ENCODE measurements at places on chromosomes 3 and 15.

DNA sequence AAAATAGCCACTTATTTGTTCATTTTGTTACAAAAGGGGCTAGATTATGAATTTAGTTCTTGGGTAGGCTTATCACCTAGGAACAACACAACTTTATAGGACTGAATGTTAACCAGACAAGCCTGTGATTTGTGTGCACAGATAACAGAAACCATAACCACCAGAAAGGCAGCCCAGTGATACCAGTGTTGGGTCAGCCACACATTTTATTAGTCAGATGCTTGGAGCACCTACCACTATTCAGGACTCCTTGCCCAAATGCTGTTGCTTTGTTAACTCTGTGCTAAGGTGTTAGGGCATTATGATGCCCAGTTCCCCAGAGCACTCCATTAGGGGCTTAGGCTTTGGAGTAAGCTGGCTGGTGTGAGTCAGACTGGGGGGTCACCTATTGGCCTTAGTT is 22.5 kb downstream of the PLCL2 start:
- DNase-seq = no peak

GRCh38 chr3:171282041-171282440 is 178.2 kb downstream of the TNIK start:
- DNase-seq = no peak

DNA sequence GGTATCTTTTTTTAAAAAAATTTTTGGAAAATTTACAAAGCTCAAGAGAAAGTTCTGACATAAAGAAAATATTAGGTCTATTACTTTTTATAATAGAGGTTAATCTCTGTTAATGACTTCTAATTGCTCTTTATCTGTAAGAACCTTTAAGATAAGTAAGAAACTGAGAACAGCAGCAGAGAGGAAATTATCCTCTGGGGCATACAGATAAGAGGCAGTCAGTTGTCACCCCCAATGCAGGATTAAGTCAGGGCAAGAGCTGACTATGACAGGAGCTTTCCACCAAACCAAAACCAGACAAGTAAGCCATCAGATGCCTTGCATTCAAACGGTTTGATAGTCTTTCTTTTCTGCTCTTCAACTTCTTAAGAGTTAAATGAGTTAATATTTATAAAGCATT is 149.0 kb downstream of the GSK3B start:
- no peak for DNase-seq

GRCh38 chr3:83514130-83514914 is 1444.5 kb upstream of the CADM2 start:
- peak; percentile 19 for DNase-seq

GRCh38 chr15:101368086-101368780 is 73.2 kb upstream of the SNRPA1 start:
- DNase-seq = no peak

GRCh38 chr3:17259685-17260084 is 374.9 kb downstream of the PLCL2 start:
- no peak for DNase-seq

DNA sequence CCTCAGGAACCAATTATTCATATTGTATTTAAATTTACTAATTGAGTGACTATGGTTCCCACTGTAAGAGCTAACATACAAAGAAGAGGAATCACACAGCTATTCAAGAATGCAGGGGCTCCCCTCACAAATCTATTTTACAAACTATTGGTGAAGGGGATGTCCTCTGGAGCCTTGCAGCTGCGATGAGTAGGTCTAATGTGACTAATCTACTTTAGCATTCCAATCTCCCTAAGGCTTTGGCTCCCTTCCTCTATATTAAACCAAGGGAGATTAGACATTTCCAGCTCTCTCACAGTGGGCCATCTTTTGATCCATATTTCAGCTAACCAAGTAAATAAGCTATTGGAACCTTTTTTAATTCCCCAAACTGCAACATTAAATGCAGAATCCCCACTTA is 514.2 kb upstream of the BCHE start:
- DNase-seq = no peak

DNA sequence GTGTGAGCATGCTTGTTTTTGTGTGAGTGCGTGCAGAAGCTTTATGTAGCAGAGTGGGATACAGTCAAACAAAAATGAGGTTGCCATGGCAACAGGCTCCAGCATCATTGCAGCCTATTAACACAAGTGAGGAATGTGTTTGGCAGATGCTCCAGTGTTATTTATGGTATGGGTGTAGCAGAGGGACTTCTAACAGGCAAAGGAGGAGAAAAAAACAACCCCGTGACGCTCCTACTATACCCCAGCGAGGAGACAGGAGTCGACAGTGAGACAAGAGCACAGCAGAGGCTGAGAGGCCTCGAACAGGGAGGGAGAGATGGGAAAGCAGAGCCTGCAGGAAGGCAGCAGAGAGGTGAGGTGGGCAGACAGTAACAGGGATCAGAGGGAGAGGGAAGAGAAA is 4.9 kb downstream of the ADCY5 start:
- no peak for DNase-seq

DNA sequence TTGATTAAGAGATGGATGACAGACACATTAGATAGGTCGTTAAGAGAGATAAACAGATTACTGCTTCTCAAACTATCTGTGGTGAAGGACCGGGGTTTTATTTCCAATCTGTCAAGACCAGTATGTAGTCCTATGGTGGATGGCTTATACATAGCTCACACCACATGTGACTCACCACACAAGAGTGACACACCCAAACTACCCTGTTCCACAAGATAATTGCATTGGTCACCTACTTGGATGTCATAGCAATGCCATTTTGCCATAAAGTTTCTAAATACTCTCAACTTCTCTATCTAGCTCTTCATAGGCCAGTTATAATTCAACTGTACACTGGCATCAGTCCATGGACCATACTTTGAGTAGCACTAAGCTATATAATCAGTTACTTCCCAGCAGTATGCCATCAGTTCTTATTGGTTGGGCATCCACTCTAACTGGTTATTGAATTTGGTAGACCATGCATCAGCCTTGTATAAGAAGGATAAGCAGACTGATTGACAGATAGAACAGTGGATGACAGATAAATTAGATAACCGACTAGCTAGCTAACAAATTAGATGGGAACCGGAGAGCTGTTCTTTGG is 11.6 kb downstream of the WWTR1 start:
- peak; percentile 41 for DNase-seq

DNA sequence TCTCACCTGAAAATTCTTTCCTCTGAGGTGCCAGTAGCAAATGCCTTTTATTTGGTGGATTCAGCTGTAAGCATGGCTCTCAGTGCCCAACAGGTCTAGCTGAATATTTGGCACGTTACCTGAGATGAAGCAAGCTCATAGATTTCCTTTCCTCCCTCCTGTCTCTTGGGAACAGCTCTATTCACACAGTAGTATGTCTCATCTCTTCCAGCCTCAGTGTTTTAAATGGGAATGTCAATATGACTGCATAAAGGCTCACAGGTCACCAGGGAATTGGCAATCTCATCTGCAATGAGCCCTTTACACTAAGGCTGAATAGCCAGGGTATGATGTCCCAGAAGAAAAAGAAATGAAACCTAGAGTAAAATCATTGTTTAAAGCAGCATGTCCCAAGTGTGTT is 733.5 kb downstream of the NTRK3 start:
- no peak for DNase-seq

GRCh38 chr15:84926491-84927230 is 42.2 kb downstream of the SLC28A1 start:
- DNase-seq = no peak

GRCh38 chr15:85687329-85687728 is 107.4 kb downstream of the KLHL25 start:
- no peak for DNase-seq

- no peak for DNase-seq
Observed at GRCh38 chr15:39016706-39017105, 452.1 kb upstream of the RASGRP1 start.

GRCh38 chr3:40237159-40237558 is 72.3 kb upstream of the EIF1B start:
- no peak for DNase-seq

DNA sequence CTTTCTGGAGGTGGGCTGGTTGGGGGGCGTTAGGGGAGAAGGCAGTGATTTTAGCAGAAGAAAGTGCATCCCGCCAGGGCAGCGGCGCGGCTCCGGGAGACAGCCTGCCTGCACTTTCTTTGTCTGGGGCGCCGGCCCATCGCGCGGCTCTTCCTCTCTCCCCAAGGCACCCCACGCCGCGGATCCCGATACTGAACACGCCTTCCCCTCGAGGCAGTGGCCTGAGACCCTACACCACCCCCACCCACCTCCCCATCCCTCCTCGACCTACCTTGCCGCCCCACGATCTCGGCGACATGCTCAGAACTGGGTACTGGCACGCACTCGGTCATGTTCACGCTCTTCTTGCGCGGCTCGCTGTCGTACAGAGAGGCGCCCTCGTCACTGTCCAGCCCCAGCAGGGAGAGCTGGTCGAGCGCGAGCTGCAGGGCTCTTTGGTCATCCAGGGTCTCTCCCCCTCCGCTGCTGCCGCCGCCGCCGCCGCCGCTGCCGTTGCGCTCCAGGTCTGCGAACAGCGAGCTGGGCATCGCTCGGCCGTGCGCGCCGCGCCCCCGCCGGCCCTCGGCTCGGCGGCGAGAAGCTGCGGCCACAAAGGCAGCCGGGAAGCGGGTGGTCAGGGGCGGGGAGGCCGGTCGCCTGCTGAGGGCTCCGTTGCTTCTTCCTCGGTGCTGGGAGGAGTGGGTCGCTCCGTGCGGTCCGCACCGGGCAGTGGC is 483 bp downstream of the MEX3B start:
- peak; percentile 55 for DNase-seq

DNA sequence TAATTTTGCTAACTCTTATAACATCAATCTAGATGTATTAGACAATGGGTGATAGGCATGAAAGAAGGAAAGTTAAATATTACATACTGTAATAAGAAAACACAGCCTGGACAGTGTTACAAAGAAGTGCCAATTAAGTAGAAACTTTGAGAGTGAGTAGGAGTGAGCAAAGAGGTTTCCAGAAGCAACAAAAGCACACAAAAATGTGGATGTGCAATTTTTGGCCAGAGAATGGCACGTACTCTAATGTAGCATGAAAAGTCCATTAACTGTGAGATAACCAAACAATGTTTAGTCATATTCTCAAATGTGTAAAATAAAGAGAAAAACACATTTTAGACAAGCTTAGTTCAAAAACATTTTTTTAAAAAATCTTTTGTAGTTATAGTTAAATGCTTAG is 567.3 kb downstream of the ROBO1 start:
- no peak for DNase-seq

GRCh38 chr15:29800491-29801366 is 21.5 kb downstream of the TJP1 start:
- DNase-seq = no peak

DNA sequence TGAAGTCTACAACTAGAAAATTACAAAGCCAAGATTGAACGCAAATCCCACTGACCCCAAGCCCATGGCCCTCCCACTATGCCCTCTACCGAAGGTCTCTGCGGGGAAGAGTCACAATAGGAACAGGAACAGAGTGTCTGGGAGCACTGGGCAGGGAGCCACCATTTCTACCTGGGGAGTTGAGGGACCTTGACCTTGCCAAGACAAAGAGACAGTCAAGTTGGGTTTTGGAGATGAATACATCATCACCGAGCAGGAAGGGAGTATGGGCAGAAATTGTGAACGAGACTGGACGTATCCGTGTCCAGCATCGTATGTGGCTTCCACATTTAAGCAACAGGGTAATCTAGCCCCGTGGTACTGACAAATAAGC is 30.8 kb upstream of the BFSP2 start:
- DNase-seq = no peak

GRCh38 chr15:92811148-92811913 is 88.8 kb upstream of the CHD2 start:
- no peak for DNase-seq

Data from A549 (cell line).